Ascending aorta (tissue), 2 donors: ENCODE measurements at places on chromosomes 6 and 20.

- DNase-seq, result no peak
These were observed 57.1 kb upstream of the GJE1 start for GRCh38 chr6:142075516-142076101.

DNA sequence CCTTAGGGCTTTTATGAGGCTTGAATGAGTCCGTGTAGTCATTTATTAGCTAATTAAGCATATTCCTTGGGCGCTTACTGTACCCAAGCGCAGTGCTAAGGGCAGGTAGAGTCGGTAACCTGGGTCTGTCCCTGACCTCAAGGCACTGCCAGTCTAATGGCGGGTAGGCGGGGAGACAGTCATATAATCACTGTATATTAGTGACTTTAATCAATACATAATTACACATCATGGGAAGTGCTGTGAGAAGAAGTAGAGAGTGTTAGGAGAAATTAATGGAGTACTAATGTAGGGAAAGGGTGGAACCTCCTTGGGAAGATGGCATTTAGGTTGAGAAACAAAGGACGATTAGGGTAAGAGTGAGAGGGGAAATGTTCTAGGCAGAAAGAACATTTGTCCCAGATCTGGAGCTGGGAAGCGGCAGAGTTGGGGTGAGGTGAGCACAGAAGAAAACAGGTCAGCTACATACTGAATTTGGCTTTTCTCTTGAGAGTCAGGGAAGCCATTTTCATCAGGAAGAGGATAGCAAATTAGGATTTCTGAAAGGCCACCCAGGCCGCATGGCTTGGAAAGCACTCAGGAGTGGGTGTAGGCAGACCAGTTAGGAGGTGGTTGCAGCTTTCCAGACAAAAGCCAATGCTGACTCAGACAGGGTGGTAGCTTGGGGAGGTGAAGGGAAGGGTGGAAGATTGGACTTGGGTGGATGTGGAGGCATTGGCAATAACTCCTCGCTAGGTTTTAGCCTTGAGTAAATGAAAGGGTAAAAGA lies 954 bp upstream of the BLCAP start:
- no peak for DNase-seq

DNA sequence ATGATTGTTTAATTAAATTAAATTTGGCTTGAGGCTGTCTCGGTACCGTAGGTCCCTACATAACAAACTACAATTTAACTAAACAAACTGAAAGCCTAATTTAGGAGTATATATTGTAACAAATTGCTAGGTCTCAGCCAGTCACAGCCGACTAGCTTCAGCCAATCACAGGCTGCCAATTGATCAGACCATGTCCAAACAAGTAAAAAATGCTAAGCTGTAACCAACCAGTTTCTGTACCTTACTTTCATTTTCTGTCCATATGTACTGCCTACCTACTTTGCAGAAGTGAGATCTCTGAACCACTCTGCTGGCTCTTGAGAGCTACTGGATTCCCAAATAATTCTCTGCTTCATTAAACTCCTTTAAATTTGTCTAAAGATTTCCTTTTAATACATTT lies 648.0 kb upstream of the GJE1 start:
- no peak for DNase-seq

- no peak for DNase-seq
These were observed 451.6 kb downstream of the UTRN start for GRCh38 chr6:144736763-144737162.

- no peak for DNase-seq
These were observed 13.5 kb upstream of the RAB5IF start for GRCh38 chr20:36591854-36592641.
